ENCODE measurements at places on chromosomes 3 and 15.

DNA sequence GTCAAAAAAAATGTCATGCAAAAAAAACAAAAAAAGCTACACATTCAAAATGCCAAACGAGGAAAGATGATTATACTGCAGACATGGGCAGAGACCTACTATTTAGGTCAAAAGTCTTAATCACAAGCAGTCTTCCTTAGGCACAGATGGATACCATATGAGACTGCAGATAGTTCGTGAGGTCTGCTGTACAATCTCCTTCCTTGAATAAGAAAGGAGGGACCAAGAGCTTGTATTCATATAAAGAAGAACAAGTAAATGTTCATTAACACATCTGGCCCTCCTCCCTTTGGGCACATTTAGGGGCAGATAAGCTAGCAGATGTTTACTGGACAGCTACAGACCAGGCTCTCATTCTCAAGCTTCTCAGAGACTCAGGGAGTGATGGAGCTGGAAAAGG lies 45.3 kb downstream of the ANXA2 start:
- no peak overlapping the region for H3K27ac ChIP-seq
- no peak for DNase-seq
- no peak overlapping the region for H3K4me3 ChIP-seq
- no peaks in the 10 kb centered on the region for H3K27me3 ChIP-seq

GRCh38 chr3:69309814-69310213 lies 76.1 kb downstream of the FRMD4B start:
- H3K4me1 ChIP-seq, result peaks cover 11% of the 10 kb centered on the region
- H3K4me3 ChIP-seq, result no peak overlapping the region
- H3K27ac ChIP-seq, result no peak overlapping the region
- H3K27me3 ChIP-seq, result no peaks in the 10 kb centered on the region
- DNase-seq, result no peak

DNA sequence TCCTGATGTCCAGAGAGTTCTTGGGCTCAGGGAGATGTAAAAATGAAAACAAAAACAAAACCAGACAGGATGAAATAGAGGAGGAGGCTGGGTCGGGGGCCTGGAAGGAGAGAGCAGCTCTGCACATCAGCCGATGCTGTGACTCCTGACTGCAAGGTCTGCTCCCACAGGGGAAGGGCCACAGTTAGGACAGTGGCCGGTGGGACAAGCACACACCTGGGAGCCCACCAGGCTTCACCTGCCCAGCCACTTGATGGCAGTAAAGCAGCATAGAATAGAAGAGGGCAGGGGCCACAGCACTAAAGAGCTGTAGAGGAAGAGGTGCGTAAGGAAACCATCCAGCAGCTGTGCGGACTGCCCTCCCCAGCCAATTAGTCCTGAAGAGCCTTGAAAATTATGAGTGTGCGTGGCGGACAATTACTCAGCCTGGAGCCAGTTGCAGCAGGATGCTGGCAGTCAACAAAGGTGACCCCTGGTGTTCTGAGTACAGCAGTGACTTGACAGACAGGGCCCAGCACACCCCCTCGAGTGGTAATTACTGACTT lies 29.8 kb downstream of the ALS2CL start:
- no peak for DNase-seq
- no peak overlapping the region for H3K4me3 ChIP-seq
- peaks cover 24% of the 10 kb centered on the region for H3K4me1 ChIP-seq
- H3K27ac ChIP-seq, result no peak overlapping the region
- peaks cover 12% of the 10 kb centered on the region for H3K27me3 ChIP-seq
- no peaks in the 10 kb centered on the region for H3K36me3 ChIP-seq

GRCh38 chr3:177405191-177405672 lies 207.9 kb upstream of the TBL1XR1 start:
- H3K4me3 ChIP-seq, result no peak overlapping the region
- H3K4me1 ChIP-seq, result no peaks in the 10 kb centered on the region
- H3K27ac ChIP-seq, result no peak overlapping the region
- H3K27me3 ChIP-seq, result no peaks in the 10 kb centered on the region

DNA sequence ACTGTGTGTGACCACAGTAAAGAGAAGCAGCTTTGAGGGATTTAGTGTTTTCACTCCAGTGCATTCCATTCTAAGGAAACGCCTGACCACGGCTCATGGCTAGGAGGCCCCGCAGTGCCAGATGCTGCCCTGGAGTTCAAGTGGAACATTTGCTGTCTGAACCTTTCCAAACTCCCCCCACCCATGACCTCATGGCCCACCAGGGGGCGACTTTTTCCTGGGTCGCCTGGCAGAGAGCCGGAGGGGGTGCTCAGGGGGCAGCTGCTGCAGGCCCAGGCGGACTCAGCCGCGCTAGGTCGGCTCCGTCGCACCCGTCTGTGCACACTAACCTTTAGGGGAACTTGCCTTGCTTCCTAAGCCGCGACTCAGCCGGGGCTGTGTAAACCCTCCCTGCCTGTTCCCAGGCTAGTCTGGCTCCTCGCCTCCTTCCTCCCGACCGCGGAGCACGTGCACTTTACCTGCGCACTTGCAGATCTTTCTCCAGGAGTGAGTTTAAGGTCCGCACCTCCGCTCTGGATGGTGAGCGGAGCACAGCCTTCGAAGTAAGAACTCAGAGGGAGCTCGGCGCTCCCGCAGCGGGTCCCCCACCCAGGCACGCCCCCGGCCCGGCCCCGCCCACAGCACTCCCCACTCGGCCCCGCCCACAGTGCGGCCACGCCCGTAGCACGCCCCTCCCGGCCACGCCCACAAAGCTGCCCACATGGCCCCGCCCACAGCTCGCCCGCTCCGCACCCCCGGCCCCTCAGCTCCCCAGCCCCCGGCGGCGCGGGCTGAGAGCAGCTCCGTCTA lies at the start of gene OCA2:
Gene OCA2, minus strand, starts transcription at position 550 of the 789 bp plus-strand sequence. CDS start 17,441 bp downstream, outside the sequence.
- H3K4me1 ChIP-seq, result peaks cover 55% of the 10 kb centered on the region
- no peaks in the 10 kb centered on the region for H3K36me3 ChIP-seq
- peak within 1 kb of the TSS; percentile 75 for H3K27ac ChIP-seq
- peak within 1 kb of the TSS; percentile 52 for H3K4me3 ChIP-seq
- DNase-seq, result peak; percentile 48

DNA sequence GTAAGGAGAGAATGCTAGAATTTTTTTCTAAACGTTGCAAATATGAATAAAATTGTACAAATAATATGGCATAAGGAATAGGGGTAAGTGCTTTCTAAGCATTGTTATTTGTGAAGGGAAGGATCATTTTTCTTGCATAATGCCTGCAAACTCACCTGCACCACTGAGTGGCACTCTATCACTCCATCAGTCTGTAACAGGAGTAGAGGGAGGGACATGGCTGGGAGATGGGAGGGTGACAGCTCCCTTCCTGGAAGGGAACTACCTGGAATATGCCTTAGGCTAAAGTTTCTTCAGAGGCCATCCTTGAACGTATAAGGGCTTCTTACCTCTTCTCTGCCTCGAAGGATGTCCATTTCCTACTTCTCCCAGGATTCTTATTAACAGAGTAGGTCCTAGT lies 3.0 kb downstream of the NAALADL2 start:
- DNase-seq, result no peak
- H3K4me1 ChIP-seq, result peaks cover 8% of the 10 kb centered on the region
- H3K4me3 ChIP-seq, result no peak overlapping the region
- H3K27ac ChIP-seq, result peak overlapping the region; percentile 54

DNA sequence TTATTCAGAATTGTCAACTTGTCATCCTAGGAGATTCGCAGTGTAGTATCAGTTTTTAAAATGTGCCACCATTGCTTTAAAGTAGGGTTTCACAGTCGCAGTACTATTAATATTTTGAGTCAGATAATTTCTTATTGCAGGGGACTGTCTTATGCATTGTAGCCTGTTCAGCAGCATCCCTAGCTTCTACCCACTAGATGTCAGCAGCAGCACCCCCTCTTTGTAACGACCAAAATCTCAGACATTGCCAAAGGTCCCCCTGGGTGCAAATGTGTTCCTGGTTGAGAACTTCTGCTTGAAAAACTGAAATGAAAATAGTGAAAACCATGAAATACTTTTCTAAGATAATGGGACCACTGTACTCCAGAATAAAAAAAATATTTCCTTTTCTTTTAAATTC lies 474.8 kb downstream of the CNTN3 start:
- H3K27me3 ChIP-seq, result no peaks in the 10 kb centered on the region
- H3K4me1 ChIP-seq, result no peaks in the 10 kb centered on the region
- no peak for DNase-seq

- no peaks in the 10 kb centered on the region for H3K27me3 ChIP-seq
- peaks cover 27% of the 10 kb centered on the region for H3K4me1 ChIP-seq
- peak overlapping the region; percentile 47 for H3K4me3 ChIP-seq
- no peaks in the 10 kb centered on the region for H3K36me3 ChIP-seq
These were observed 3.8 kb upstream of the USP3 start for GRCh38 chr15:63500265-63501250.

GRCh38 chr3:134309987-134310700 lies 59.5 kb upstream of the RYK start:
- H3K4me3 ChIP-seq, result no peak overlapping the region
- H3K27ac ChIP-seq, result peak overlapping the region; percentile 68
- no peaks in the 10 kb centered on the region for H3K4me1 ChIP-seq
- no peak for DNase-seq
